Brain microvascular endothelial cell (primary cell): ENCODE measurements at places on chromosomes 2 and 18.
A peak's percentile ranks its signal among the peaks of the same experiment; 100 is the strongest.

DNA sequence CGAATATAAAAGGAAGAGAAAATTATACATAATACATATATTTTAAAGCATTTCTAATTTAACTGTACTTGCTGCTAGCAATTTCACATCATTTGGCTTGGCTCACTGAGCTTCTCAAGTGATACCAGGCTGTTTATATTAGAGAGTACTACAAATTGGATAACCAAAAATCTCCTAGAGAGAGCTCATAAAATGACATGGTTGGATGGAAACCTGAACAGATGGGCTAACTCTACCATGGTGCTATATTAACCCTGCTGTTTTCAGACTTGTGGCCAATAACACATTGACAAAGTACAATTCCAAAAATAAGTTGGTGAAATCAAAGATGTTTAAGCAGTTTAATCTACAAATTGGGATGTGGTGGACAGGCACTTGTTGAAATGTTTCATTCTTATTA, 364.4 kb upstream of the GCFC2 start:
- no peak for DNase-seq

- no peak for DNase-seq
These were observed 6.2 kb upstream of the MYL12B start for GRCh38 chr18:3255611-3256165.

DNA sequence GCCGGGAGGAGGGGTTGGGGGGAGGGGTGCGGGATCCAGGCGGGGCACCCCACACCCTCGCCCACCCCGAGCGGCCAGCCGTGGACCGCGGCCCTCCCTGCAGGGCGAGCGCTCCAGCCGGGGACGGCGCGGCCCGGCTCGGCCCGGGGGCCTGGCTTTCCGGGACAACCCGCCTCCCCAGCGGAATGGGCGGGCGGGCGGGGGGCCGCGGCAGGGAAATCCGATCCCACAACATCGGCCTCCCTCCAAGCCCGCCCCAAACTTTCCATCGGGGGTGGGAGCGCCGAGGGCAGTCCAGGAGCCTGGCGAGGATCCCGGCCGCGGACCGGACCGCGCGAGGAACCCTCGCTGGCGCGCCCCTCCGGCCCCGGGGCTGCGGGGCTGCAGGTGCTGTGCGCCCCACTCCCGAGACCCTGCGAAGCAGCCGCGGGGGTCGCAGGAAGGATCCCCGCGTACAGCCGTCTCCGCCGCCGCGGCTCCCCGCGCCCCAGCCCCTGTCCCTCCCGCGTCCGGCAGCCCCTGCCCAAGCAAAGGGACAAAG, 529 bp downstream of the SEMA4C start:
- DNase-seq, result peak; percentile 64

GRCh38 chr2:154046493-154046892, 174.8 kb downstream of the GALNT13 start:
- no peak for DNase-seq

- DNase-seq, result no peak
These were observed 52.3 kb upstream of the CERS6 start for GRCh38 chr2:168403736-168404135.

GRCh38 chr2:79715338-79715737, 202.5 kb downstream of the CTNNA2 start:
- no peak for DNase-seq

GRCh38 chr2:109209412-109209811, 80.4 kb downstream of the SH3RF3 start:
- DNase-seq, result peak; percentile 51

GRCh38 chr2:216860426-216861137, 718 bp upstream of the TNP1 start:
- no peak for DNase-seq

DNA sequence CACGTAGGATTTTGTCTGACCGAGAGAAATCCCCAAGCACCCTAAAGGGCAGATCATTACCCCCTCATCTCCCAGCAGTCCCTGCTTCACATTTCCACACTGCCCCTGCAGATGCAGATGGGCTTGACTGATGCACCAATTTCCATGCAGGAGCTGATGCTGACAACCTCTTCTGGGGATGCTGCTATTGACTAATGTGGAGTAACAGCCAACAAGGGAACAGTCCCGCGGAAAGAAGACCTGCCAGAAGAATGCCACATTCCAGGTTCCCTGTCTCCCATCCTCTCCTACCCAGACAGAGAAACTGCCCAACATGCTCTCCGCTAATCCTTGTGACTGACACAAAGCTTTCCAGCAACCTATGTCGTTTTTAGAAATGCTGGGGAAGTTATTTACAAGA, 91.7 kb downstream of the AFF3 start:
- DNase-seq, result no peak

GRCh38 chr2:164705412-164706167, 84.3 kb upstream of the GRB14 start:
- DNase-seq, result no peak

DNA sequence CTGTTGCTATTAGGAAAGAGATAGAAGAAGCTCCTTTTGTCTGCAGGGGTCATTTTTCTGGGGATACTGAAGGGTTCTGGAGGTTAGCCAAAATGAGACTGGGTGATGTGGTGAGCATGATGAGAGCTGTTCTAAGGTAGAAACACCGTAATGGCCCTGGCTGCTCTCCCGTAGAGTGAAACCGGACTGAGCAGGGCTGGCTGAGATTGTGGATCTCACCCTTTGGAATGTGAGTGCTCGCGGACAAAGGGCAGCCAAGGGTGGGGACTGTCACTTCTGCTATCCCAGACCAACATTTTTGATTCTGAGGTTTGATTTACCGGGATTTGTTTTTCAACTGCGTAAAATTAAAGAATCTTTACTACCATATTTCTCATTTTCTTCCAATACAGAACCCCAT, 36.2 kb downstream of the TNFRSF11A start:
- no peak for DNase-seq

GRCh38 chr2:63300835-63301234, 250.2 kb downstream of the OTX1 start:
- no peak for DNase-seq

- DNase-seq, result peak; percentile 71
These were observed 3.9 kb downstream of the KCNK3 start for GRCh38 chr2:26696351-26696816.

DNA sequence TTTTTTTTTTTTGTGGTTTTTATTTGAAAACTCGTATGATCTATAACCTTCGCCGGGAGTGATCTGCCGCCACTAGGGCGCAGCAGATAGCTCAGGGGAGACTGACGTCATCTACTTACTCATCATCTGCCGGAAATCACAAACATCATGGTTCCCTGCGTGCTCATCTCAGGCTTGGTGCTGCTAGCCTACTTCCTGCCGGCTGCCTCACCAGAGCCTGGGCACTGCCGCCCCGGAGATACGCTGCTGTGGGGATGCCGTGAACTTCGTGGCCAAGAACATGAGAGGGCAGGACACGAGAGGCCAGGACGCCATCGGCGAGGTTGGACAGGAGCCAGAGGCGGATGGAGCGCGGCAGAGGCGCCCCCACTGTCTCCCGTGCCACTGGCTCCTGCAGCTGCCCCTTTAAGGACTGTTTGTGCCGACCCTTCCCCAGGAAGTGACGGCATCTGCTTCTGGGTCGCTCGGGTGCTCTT, 68.8 kb downstream of the DOK6 start:
- no peak for DNase-seq

DNA sequence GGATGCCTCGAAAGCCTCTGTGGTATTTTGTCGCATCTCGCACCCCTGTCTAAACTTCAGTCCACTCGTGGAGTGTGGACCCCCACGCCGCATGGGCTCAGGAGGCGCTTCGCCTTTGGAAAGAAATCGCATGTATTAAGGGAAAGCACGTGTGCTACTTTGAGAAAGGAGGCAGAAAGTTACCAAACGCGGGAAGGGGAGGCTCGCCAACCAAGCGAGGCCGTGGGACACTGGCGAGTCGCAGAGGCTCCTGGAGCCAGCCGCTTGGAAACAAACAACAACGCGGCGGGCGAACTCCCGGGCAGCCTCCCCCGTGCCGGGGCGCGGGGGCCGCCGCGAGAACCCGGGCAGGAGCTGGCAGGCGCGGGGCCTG, 455 bp upstream of the AGAP1 start:
- peak; percentile 33 for DNase-seq

DNA sequence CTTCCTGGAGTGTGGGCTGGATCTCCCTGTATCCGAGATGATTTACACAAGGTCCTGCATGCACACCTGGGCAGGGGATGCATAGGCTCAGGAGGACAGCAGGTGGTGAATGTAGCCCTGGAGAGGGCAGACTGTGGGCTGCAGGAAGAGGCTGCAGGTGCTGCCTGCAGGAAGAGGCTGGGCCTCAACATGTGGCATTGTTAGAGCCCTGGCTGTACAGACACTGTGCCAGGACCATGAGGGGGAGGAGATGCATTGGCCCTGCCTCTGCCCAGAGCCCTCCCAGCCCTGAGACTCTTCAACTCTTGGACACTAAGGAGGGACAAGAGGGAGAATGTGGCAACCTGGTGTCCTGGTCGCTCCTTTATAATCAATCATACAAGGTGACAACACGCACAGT, 392.8 kb downstream of the TNS1 start:
- DNase-seq, result no peak

DNA sequence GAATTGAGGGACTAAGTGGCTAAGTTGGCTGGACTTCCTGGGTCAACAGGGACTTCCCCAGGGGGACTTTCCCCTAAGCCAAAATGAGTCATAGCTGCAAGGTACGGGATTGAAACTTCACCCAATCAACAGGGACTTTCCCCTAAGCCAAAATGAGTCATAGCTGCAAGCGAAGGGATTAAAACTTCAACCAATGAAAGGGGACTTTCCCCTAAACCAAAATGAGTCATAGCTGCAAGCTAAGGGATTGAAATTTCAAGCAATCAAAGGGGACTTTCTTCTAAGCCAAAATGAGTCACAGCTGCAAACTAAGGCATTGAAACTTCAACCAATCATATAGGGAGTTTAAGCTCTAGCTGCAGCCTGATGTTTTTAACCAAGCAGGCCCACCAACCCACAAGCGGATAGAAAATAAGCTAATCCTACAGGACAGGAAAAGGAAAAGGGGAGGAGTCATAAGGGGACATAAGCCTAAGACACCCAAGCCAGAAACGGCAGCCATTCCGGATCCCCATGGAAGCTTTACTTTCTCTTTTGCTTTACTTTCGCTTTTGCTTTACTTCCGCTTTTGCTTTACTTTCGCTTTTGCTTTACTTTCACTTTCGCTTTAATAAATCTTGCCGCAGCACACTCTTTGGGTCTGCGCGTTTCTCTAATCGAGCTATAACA, 1375.4 kb upstream of the CELF4 start:
- DNase-seq, result peak; percentile 90

- DNase-seq, result no peak
These were observed 22.7 kb downstream of the RPRM start for GRCh38 chr2:153455861-153456260.

GRCh38 chr2:164622338-164623106, 1.2 kb upstream of the GRB14 start:
- no peak for DNase-seq
